ENCODE measurements at places on chromosomes 4 and X.

DNA sequence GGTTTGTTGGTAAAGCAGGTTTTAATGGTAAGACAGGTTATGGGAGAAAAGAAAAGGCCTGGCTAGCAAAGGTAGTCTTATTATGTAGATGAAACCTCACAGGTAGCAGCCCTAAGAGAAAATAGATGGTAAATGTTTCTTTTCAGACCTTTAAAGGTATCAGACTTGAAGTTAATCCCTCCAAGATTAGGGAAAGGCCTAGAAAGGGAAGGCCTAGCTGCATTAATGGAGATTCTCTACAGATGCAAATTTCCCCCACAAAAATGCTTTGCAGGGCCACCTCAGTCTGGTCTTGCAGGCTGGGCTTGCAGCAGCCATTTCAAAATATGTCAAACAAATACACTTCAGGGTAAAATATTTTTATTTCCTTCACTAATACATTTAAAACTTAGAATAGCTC lies 1410.6 kb downstream of the RPA4 start:
- DNase-seq = no peak

DNA sequence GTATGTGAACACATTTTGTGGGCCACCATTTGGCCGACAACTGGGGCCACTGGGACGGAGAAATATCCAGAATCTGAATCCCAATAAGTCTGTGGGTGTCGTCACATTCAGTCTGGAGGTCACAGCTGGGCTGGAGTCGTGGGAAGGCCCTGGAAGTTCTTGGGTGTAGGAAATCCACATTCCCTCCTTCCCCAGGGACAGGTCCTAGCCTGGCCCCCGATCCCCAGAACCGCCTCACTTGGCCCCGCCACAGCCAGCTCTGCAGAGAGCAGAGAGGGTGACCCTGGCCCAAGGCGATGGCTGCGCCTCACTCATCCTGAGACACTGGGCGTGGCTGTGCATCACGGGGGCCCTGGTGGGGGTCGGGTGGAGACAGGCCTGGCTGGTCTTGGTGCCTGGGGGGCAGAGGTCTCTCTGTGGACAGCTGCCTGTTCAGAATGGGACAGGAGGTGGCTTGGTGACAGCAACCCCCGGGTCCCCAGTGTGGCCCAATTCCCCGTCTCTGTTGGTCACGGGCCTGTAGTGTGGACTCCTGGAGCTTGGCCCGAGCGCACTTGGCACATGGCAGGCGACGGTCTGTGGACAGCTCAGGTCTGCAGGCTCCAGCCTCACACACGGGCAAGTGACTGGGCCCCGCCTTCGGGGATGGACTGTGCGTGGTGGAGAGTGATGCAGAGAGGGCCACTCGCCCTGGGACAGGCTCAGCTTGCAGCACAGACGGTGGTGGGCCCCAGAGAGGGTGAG lies 16.4 kb downstream of the DOK7 start:
- no peak for DNase-seq

GRCh38 chr4:37628977-37629609 lies 57.1 kb downstream of the RELL1 start:
- peak; percentile 88 for DNase-seq

- no peak for DNase-seq
Measured at GRCh38 chr4:104743215-104743653, 248.5 kb upstream of the CXXC4 start.

DNA sequence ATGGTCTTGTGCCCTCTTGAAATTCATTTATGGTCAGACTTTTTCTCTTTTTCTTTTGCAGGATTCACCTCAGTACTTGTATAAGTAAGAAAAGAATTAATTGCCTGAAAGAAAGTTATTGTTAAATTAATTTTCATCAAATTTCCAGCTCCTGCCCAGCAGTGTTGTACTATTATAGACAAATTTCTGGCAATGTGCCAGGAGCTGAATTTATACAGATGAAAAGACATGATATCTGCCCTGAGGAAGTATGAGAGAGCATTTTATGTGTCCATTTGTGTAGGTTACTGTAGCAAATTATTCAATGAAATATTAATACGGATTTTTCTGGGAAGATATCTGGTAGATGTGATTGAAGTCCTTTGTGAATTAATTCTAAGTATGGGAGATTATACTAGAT lies 2371.5 kb upstream of the TENM3 start:
- DNase-seq = no peak

GRCh38 chr4:8141935-8142334 lies 16.7 kb downstream of the ABLIM2 start:
- no peak for DNase-seq

- no peak for DNase-seq
Measured at GRCh38 chrX:35244796-35245508, 302.4 kb downstream of the FAM47B start.

GRCh38 chr4:173478913-173479283 lies 51.1 kb downstream of the HAND2 start:
- DNase-seq = no peak

- DNase-seq = no peak
Measured at GRCh38 chrX:53171356-53171755, 53.7 kb downstream of the KDM5C start.

GRCh38 chrX:65522739-65523372 lies 11.7 kb downstream of the LAS1L start:
- peak; percentile 19 for DNase-seq

- peak; percentile 89 for DNase-seq
Measured at GRCh38 chr4:38128478-38129459, 168.6 kb downstream of the PTTG2 start.

DNA sequence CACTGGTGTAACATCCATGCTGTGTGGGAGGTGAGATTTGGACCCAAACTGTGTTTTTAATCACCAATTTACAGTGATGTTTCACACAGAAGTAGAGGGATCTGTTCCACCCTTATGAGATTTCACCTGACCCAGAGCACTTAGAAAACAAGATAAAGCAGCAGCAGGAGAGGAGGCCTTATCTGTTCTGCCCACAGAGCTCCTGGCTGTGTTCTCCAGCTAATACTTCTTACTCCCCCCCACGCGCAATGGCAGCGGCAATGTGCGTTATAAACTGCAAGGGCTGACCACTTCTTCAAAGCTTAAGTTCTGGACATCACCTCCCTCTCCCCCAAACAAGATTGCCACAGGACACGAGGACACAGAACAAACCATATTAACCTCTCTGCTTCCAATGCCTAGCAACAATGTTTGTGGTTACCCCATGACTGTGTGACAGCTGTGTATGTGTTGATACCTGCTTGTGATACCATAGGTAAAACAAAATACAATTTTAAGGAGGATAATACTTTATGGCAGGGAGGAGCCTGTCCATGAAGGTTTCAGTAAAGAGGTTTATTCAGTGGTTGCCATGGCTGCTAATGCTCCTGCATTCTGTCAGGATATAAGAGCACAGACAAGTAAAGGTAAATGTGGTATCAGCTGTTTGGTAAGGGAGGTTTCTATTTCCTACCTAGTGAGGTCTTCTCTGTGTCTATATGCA lies 210.0 kb downstream of the SOWAHB start:
- no peak for DNase-seq

DNA sequence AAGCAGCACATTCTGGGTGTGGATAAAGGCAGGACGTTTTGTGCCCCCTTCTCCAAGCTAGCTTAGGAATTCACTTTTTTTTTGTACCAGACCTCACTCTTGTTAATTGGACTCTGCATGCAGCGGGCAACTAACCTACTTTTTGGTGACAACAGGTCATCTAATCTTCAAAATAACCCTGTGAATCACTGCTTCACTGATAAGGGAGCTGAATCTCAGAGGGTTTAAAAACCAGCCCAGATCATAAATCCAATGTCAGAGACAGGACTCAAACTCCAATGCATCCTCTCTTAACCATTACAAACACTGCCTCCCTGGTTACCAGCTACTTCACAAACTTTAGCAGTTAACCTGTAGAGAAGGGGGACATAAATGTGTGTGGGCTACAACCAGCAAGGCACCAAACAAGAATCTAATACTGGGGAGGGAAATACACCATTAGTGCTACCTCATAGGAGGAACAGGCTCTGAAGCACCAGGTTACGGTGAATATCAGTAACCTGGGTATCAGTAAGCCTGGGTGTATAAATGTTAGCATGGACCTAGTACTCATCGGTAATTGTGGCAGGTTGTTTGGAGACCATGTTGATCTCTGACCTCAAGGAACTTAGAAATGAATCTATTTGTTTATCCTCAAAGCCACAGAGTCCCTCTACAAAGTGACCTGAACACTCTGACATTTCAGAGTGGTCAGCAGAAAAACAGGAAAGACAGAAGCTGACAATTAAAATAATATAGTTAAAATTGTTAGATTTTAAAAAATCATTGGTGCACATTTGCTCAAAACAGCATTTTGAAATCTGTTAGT lies 2.6 kb downstream of the TIFA start:
- DNase-seq = no peak

GRCh38 chrX:16511796-16512776 lies 137.9 kb upstream of the S100G start:
- DNase-seq = peak; percentile 25

DNA sequence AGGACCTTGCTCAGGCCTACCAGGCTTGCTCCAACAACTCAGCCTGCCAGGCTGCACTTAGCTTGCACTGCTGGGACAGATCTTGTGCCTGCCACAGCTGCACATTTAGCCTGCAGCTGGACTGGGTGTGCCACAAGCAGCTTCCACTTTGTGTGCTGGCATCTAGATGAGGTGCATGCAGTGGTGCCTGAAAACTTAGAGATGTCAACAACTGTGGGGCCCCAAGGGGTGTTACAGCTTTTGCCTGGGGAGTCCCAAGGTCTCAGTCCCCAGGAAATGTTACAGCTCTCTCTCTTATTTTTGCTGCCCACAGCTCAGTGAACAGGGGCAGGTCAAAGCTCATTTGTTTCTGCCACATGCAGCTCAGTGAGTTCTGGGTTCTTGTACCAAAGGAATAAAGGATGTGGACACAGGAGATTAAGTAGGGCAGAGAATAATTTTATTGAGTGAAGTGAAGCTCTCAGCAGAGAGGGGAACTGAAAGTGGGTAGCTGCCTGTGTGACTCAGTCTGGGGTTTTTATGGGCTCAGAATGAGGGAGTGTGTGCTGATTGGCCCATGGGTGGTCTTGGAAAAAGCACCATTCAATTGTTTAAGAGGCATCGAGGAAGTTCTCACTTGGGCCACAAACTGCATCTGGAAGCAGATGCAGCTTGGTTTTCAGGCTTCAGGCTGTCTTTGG lies 828.3 kb downstream of the TECRL start:
- DNase-seq = no peak

- DNase-seq = no peak
Measured at GRCh38 chr4:75031775-75032174, 98.9 kb downstream of the PARM1 start.

DNA sequence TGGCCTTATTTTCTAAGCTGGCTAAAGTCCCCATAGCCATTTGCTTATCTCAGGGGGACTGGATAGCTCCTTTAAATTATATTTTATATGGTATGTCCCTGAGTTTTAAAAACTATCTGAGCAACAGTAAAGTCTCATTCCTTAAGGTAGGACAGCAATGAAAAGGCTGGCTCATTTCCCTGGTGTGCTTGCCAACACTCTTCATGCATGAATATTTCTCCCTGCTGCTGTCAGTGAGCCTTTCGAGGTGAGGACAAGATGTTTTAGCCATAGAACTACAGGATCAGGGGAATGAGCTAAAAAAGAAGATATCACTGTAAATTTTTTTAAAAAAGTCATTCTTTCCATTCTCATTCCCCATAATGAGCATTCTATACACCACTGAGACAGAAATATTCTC lies 427.3 kb upstream of the FAM241A start:
- no peak for DNase-seq

DNA sequence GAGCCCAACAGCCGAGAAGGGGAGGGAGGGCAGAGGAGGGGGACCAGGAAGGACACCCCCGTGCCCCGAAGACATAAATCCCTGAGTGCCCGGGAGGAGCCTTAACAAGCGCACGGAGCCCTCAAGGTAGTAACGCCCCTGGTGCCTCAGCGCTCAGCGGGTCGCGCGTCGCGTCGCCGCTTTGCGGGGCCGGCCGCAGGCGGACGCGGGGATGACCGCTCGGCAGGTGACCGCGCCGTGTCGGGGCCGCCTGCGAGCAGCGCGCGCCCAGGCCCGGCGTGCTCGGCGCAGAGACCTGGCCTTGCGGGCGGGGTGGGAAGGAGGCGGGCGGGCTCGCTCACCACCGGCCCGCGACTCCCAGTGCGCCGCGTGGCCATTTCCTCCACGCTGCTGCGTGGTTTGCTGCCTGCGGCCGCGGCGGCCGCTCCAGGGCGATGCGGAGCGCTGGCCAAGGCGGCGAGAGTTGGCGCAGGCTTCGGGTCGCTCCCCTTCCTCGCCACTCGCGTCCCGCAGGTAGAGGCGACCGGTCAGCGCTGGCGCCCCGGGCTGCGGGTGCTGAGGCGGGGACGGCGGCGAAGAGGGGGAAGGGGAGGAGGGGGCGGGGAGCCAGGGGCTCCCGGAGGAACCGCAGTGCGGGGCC lies 632 bp downstream of the CCSER1 start:
- no peak for DNase-seq

GRCh38 chr4:39521253-39521919 lies 5.9 kb downstream of the UGDH start:
- peak; percentile 83 for DNase-seq

- no peak for DNase-seq
Measured at GRCh38 chrX:2159393-2159792, 341.4 kb downstream of the DHRSX start.

DNA sequence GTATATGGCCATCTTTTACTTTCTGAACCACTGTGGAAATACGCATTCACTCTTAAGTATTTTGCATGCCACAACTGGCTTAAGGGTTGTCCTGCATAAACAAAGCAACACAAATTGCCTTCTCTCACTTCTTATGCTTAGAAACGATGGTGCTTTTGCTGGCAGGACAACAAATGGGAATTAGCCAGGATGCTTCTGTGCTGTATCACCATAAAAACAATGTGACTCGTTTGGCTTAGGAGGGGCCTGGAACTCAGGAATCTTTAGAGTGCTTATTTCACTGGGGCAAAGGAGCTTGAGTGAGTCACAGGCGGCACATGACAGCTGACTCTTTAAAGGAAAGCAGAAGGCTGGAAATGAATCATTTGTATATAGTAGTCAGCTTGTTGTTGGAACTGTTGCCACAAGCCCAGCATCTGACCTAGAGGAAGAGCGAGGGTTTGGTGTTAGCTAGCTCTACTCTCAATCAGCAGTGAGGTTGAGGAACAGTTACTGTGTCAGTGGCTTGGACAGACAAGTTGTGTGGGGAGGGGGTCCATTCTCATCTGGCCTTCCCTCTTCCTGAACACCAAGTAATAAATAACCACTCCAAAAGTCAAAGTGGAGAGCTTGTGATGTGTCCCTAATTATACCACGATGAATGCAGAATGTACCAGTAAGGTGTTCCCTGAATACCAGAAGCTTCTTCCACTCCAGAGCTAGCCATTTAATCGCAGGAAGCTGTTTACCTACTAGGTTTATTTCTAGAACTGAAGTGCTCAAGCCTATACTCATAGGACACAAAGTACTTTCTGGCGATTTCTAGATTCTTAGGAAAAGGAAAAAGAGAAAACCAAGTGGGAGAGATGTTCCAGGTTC lies 293.1 kb downstream of the CAMK2D start:
- peak; percentile 100 for DNase-seq

GRCh38 chr4:7814451-7814850 lies 125.2 kb downstream of the AFAP1 start:
- no peak for DNase-seq

DNA sequence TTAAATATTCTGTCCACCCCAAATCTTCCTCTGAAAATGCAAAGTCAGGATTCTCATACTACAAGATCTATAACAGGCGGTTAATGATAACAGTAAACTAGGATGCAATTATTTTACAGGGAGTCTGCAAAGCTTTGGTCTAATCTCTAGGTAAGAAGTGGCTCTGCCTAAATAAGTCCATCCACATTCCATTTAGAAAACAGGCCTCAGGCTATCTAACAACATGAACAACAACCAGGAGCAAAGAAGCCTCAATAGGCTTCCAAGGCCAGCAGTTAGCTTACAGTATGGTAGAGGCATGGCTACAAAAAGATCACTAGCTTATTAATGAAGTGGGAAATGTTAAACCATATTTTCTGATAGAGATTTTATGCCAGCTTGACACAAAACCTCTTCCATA lies 6.4 kb downstream of the MAB21L2 start:
- no peak for DNase-seq

Data from fibroblast of the aortic adventitia (primary cell).